Kasumi-1 (cell line): ENCODE measurements at places on chromosomes 12 and 14.

- DNase-seq: no peak
These were observed 32.6 kb downstream of the DTX1 start for GRCh38 chr12:113088971-113089756.

DNA sequence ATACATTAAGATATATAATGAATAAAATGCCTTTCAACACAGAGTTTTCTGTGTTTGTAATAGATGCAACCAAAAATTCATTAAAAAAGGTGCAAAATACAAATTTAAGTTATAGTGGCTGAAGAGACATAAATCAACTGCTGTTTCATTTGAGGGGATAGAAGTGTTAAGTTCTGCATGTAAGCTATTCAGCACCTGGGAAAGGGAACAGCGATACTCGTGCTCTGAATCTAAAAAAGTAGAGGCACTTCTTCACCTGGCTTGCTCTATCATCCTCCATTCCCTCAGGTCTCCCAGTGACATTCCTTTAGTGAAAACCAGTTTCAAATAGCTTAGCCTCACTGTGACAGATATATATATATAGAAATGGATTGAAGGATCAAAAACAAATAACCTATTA is 222.6 kb downstream of the ACSS3 start:
- no peak for DNase-seq

DNA sequence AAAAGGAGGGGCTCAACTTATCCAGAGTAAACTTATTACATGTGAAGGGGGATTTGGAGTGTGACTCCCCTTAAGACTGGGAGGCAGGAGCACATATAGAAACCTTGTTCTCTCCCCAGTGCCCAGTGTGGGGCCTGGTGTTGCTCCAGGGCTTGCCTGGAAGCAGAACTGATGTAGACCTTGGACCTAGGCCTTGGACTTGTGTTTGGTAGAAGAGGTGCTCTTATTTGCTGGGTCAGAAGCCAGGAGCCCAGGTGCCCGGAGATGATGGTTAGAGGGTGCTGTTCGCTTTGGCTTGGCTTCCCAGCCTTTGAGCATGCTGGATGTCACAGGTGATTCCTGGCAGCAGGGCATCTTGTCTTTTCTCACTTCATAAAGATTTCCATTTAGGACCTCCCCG is 110.4 kb downstream of the SMOC1 start:
- DNase-seq: no peak

- no peak for DNase-seq
These were observed 30.2 kb downstream of the BDKRB1 start for GRCh38 chr14:96286251-96286650.

- DNase-seq: no peak
These were observed 2.7 kb upstream of the BEST3 start for GRCh38 chr12:69701826-69702225.

- no peak for DNase-seq
These were observed 5.8 kb downstream of the NID2 start for GRCh38 chr14:52063052-52063462.

- no peak for DNase-seq
These were observed 49.2 kb downstream of the DAD1 start for GRCh38 chr14:22539831-22540230.

- no peak for DNase-seq
These were observed at the start of gene CEP170B for GRCh38 chr14:104865081-104865630. CEP170B (plus strand) TSS chr14:104865268; CDS start chr14:104868451, 3,183 bp downstream.

DNA sequence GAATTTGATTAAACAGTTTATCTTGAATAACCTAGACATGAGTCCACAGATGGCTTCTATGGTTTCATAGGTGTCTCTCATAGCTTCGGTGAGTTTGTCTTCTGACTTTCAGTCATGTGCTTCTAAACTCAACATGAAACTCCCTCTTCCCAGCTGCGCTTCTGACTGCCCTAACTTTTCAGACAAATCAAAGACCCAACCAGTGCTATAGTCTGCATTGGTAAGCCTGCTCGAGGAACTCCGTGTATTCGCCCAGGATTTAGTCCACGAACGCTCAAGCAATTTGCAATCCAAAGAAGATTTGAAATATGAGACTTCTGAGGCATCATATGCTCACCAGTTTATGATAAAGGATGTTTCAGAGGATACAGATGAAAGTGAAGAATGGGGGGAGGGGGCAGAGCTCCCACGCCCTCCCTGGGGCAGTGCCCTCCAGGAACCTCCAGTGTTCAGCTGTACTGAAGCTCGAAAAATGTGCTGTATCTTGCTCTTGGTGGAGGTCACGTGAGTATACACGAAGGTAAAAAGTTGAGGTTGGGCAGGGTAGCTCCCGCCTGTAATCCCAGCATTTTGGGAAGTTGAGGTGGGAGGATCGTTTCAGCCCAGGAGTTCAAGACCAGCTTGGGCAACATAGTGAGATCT is 5.2 kb upstream of the RILPL2 start:
- DNase-seq: no peak

GRCh38 chr12:123937707-123938591 is 34.7 kb downstream of the CCDC92 start:
- DNase-seq: peak; percentile 37

GRCh38 chr14:96051231-96051630 is 12.1 kb downstream of the C14orf132 start:
- no peak for DNase-seq

GRCh38 chr14:37466623-37467088 is 128.4 kb downstream of the FOXA1 start:
- no peak for DNase-seq

DNA sequence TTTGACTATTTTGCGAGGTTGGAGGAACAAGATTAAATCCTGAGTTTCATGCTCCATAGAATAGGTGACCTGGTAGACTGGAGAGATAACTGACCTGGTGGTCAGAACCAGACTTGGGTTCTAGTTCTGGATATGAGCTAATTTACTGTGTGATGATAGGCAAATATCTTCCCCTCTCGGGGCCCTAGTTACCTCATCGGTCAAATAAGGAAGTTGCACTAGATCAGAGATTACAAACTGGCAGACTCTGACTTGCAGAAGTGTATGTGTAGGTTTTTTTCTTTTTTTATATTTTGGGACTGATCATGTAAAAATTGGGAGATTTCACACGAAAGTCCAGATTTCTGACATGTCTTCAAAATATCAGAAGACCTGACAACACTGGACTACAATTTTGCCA is 37.0 kb downstream of the RPH3A start:
- peak; percentile 29 for DNase-seq

GRCh38 chr12:304805-305204 is 42.2 kb upstream of the SLC6A13 start:
- DNase-seq: no peak

GRCh38 chr14:96564389-96564788 is 62.2 kb downstream of the PAPOLA start:
- no peak for DNase-seq

- DNase-seq: no peak
These were observed 15.4 kb downstream of the TMTC1 start for GRCh38 chr12:29768372-29768771.

DNA sequence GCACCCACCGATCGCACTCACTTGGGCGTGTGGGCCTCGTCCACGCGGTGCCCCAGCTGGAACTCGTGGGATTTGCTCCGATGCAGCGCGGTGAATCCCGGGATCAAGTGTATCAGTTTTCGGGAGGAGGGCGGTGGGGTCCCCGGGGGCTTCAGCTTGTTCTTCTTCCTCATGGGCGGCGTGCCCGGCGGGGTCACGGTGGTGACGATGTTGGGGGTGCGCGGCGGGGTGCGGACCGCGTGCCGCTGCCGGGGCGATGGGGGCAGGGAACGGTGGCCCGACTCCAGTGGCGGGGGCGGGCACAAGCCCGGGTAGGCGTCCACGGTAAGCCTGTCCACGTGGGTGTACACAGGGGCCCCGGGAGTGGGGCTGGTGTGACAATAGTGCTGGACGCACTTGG is 207.8 kb downstream of the KSR2 start:
- DNase-seq: no peak

DNA sequence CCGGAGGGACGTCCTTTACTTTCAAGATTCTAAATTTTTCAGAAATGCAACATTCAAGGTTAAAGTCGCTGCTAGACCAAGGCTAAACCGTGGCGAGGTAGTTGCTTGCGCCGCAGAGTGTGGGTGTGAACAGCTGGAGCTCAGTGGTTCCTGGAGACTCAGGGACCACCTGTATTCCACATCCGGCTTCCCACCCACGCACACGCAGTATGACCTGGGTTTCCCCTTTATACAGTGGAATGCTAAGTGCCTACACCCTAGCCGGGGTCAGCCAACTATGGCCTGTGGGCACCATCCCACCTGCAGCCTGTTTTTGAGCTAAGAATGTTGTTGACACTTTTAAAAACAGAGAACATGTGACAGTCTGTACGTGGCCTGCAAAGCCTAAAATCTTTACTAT is 42.9 kb upstream of the TESC start:
- DNase-seq: no peak
